ENCODE measurements at places on chromosomes 5 and 9. TPM values are rescaled to one million over a fixed set of nuclear protein-coding genes. Genes with fewer than 3 reads are reported as not detected.

Gene C5orf52
- total RNA-seq: not detected

Gene ITGA1
- 8.6 TPM for total RNA-seq

Gene DBH
- total RNA-seq: not detected

Gene BARHL1
- total RNA-seq: not detected

Gene MEIKIN
- not detected for total RNA-seq

Gene LSM11
- 9.0 TPM for total RNA-seq

Gene TAS2R1
- not detected for total RNA-seq

DNA sequence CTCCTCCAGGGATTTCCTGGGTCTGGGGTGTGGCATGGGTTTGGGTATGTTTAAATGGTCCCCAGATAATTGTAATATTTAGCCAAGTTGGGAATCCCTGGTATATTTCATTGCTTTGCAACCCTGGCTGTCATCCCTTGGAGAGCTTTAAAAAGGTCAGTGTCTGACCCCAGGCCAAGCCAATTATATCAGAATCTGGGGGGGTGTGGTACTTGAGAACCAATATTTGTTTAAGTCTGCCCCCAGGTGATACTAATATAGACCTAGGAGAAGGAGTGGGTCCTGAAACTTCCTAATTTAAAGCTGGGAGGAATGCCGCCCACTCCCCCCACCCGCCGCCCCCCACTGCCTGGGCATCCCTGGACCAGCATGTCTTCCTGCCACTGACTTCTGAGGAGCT is 38.2 kb upstream of the SLC2A8 start:
- no peak for DNase-seq

GRCh38 chr5:61567337-61567736 is 235.3 kb downstream of the ZSWIM6 start:
- no peak for DNase-seq

- no peak for DNase-seq
These were observed 545.0 kb downstream of the PRR16 start for GRCh38 chr5:121009058-121009457.

DNA sequence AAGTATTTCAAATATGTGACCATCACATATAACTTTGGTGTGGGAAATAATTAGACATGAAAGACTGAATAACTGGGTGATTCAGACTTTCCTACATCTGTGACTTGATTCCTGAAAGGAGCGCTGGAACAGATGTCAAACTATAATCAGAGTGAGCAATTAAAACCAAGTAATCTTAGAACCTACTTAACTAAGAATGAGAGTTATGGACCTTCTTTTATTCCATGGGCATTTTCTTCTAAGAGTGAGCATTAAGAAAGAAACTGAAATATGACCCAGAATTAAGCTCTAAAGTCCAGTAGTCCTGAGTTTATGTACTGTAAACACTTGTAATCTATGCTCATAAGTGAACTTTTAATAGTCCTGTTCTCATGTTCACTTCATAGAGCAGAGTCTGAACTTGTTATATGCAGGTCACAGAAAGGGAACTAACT is 68.4 kb downstream of the PAM start:
- DNase-seq: no peak

DNA sequence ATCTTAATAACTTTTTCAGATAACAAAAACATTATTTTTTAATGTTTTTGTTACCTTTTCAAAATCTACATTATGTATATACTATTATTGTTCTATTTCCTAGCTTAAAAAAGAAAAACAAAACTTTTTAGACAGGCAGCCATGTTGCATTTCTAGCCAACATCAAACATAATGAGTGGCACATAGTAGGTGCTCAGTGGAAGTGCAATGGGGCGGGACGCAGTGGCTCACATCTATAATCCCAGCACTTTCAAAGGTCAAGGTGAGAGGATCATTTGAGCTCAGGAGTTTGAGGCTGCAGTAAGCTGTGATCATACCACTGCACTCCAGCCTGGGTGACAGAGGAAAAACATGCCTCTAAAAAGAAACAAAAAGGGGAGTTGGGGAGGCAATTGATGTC is 68.4 kb downstream of the MED27 start:
- DNase-seq: no peak

- peak; percentile 76 for DNase-seq
These were observed 17.0 kb upstream of the ERGIC1 start for GRCh38 chr5:172816925-172817562.

DNA sequence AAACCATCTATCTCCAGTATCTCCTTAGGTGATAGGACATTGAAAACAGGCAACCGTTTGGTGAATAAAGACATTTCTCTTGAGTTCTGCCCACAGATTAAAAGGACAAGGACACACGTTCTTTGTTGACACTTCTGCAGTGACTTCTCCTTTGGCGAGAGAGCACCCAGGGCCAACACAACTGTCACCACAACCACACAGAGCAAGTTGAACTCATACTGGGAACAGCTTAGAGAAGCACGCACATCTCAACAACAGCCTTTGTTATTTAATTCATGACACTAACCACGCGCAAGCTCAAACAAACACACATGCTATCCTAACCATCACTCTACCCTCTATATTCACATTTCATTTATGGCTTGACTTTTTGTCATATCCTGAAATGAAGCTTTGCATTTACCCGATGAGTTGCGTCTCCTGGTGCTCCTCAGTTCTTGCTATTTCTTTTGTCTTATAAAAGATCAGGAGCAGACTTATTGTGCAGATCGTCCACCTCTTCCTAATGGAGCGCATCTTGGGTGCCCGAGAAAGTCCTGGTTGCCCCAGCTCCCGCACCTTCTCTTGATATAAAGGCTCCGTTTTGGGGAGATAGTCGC is 543 bp downstream of the ST8SIA4 start:
- no peak for DNase-seq

GRCh38 chr5:111227801-111228200 is 3.6 kb downstream of the CAMK4 start:
- peak; percentile 95 for DNase-seq

DNA sequence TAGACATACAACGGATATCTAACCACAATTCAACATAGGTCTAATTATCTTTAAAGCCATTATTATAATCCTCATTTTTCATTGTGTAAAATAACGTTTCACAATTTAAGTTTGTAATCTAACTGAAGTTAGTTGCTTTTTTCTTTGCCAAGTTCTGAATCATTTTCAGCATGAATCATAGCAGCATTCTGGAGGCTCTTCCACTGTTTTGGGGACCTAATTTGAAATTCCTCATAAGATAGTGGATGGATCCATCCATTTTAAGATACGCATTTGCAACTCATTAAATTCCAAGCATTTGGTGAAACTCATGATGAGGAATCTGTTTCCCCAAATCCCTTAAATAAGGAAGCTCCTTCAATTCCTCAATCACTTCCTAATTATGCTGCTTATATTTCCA is 447.1 kb upstream of the CDH10 start:
- no peak for DNase-seq

GRCh38 chr9:128899566-128900322 is 17.8 kb downstream of the LRRC8A start:
- no peak for DNase-seq

DNA sequence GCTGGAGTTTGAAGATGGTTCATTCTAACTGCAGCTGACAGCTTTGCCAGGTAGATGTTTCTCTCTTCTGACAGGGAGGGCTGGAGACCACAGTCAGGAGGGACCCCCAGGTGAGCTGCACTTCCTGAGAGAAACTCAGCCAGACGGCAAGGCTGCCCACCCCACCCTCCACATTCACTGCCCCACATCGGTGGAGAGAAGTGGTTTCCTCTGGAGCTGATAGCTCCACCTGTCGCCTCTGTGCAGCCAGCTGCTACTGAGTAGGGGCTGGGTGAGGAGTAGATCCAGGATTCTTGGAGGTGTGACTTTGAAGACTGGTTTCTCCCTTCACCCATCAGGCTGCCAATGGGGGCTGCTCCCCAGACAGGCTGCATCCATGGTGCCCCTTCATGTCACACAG is 175.0 kb downstream of the CARTPT start:
- no peak for DNase-seq

GRCh38 chr9:76758476-76758875 is 5.8 kb upstream of the PCA3 start:
- no peak for DNase-seq

GRCh38 chr5:157511651-157512644 is 51.9 kb downstream of the NIPAL4 start:
- DNase-seq: peak; percentile 98

GRCh38 chr5:84362061-84362720 is 22.5 kb downstream of the EDIL3 start:
- no peak for DNase-seq

- DNase-seq: no peak
These were observed 132.8 kb upstream of the RAI14 start for GRCh38 chr5:34523387-34523726.

- DNase-seq: no peak
These were observed 18.1 kb upstream of the RNF145 start for GRCh38 chr5:159227452-159227851.

GRCh38 chr5:11903614-11904264 is 507 bp downstream of the CTNND2 start:
- DNase-seq: peak; percentile 56

GRCh38 chr9:137052998-137053943 is 590 bp downstream of the ENTPD2 start:
- DNase-seq: no peak

DNA sequence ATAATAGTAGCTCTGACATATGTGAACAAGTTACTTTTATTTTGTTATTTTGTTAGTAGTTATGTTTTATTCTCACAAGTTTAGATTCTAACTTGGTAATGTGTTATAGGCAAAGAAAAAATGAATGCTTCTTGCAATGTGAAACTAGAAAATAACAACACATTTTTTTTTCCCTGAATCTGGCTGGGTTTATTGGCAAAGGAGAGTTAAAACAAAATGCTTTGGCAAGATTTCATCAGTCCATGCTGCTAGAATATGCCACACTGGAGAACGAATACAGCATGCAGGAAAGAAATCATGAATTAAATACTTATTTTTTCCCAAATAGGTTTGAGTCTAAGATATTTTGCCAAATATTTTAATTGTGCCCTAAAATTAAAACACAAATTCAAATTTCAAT is 1048.1 kb upstream of the ACO1 start:
- DNase-seq: no peak

DNA sequence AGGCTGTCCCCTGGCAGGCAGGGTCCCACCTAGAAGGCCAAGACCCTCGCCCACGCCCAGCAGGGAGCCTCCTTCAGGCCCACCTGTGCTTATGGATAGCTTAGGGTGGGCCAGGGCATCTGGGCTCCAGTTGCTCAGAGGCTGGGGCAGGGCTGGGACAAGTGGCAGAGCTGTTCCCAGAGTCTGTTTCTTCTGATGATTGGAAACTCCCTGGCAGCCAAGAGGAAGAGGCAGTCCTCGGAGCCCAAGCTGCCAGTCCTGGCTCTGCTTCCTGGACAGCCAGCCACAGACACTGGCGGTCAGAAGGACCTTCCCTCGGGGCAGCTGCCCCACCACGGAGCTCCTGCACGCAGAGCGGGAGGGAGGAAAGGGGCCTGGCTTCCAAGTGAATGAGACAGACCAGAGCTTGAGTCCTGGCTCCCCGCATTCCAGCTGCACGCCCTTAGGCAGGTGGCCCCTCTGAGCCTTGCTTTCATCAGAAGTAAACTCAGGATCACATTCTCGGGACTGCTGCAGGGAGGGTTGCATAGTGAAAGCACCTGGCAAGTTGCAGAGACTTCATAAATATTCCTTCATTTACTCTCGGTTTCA is 37.9 kb upstream of the GABRP start:
- peak; percentile 53 for DNase-seq

DNA sequence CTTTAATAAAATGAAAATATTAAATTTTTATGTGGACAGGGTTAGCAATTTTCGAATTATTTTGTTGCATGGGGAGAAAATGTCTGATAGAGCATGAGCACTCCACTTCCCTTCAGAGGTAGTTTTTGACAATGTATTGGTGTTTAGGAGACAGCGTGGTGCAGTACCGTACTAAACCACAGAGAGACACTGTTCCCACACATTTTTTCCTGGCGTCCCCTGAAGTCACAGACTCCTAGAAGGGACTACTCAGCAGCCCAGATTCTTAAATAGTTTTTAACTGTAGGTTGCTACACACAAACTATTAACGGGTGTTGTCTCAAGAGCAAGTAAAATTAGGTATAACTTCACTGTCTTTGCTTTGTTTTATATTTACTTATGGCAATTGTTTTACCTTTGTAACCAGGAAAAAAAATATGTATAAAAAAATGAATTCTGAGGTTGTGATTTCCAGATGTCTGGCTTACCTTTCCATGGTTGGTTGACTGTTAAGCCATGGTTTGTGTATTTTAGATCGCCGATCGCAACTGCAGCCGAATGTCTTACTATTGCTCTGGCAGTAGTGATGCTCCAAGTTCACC is 171.2 kb downstream of the DOCK8 start:
- peak; percentile 73 for DNase-seq

Data from Daoy (cell line).